ENCODE measurements at places on chromosomes 6 and 20. TPM values are rescaled to one million over a fixed set of nuclear protein-coding genes. Genes with fewer than 3 reads are reported as not detected.
A peak's percentile ranks its signal among the peaks of the same experiment; 100 is the strongest.

- no peak for DNase-seq
Observed at GRCh38 chr6:111823831-111824607, 49.2 kb downstream of the FYN start.

The ASXL1 gene
- 207 TPM for total RNA-seq

- no peak for DNase-seq
Observed at GRCh38 chr6:29886701-29887100, 55.6 kb upstream of the HLA-A start.

The MCCD1 gene
- not detected for total RNA-seq

DNA sequence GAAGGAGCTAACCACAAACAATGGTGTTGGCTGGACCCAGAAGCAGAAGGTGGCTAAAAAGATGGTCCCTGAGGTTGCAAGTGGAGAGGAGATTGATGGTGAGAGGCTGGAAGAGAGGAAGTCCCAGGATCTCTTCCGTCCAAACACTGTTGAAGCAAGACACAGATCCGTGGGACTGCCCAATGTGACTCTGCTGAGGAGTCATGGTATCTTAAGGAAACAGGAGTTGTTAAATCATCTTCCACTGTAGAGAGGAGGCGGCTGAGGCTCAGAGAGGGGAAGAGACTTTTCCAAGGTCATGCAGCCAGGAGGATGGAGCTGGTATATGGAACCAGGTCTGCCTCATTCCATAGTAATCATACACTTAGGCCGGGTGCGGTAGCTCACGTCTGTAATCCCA, 4.1 kb upstream of the ZNF335 start:
- no peak for DNase-seq

DNA sequence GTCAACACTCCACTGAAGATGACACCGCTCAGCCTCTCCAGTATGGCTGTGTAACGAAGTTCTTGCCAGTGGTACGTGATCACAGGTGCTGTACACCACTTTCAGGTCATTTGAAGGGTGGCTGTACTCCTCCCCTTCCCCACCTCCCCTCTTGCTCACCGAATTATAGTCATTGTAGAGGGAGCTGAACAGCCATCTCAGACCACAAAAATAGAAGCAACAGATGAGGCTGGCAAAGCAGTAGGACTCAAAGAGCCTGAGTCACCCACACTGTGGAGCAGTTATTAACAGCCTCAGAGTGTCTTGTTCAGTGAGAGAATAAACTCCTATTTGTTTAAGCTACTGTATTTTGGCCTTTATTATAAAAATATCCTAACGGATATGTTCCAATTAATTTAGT, 192.5 kb upstream of the MCHR2 start:
- no peak for DNase-seq

- no peak for DNase-seq
Observed at GRCh38 chr20:43393052-43393451, 64.6 kb upstream of the SRSF6 start.

DNA sequence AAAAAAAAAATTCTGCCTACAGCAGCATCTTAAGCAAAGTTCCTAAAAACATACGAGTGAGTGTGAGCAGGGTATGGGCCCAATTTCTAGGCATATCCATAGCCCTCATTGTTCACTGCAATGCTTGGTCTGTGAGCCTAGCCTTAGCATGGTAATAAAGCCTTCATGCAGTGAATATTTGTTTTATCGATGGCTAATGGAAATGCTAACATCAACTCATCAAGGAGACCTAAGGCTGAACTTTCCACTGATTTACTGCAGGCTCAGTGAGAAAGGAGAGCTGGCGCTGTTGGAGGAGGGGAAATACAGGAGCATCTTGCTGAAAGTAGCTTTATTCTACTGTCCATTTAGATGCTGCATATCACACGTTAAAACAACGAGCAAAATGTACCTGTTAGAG, 139.6 kb upstream of the DTNBP1 start:
- DNase-seq, result no peak

GRCh38 chr6:121590438-121590837, 155.0 kb downstream of the GJA1 start:
- DNase-seq, result no peak

The LHFPL5 gene
- total RNA-seq, result not detected

GRCh38 chr20:2249935-2250334, 45.9 kb upstream of the TGM3 start:
- no peak for DNase-seq

DNA sequence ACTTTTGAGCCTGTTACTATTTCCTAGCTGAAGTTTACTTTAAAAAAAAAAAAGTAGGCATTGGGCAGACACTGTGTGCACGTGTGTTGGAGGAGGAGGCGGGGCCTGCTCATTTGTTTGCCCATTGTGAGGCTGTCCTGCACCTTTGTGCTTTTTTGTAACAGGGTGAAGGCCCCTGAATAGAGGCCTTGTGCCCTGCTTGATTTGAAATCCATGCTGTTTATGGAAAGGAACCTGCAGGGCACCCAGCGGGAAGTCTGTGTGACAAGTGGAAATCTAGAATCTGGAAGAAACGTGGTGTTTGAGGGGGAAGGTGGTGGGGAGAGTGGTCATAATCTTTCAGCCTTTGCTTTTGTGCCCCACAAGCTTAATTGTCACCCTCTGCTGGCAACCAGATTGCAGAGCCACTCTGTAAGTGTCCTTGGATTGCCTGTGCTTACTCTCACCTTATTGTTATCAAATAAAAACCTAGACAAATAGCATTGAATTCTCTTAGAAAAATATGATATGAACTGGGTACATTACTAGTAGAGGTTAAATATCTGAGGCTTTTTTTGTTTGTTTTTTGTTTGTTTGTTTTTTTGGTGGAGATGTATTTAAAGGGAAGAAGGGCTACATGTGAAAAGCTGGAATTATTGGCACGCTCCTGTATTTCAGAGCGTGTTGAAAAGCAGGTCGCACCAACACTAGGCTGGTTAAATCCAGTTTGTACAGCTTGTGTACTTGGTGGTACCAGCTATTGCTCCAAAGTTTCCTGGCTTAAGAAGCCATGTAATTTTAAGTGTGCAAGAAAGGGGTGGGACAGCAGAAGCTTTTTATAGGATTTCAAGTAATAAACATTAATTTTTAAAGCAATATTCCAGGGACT, 156.3 kb downstream of the ARID1B start:
- DNase-seq, result no peak

GRCh38 chr6:43510827-43511163, 649 bp upstream of the LRRC73 start:
- no peak for DNase-seq

The SMOC2 gene
- total RNA-seq, result not detected

The ERVFRD-1 gene
- total RNA-seq, result not detected

The FAM162B gene
- not detected for total RNA-seq

DNA sequence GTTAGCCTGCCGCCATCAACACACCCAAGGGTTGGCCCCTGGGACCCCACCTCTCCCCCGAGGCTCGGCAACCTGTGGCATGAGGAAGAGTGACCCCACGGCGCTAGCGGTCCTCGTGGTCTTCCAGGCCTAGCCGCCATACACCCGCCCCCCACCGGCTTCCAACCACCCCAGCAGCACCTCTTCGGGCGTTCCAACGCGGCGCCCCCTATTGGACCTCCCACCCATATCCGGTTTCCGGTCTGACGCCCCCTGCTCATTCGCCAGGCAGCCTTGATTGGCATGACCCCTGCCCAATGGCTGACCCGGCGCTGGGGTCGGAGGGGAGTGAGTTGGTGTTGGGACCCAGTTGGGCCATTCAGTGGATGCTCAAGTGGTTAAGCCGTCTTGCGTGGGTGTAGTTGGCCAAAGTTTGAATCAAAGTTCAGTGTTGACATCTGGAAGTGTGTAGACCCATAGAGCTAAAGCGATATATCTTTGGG, at the start of gene GNAS-AS1:
Gene GNAS-AS1 (minus strand): TSS at position 210 of the 482 bp plus-strand sequence.
- DNase-seq, result peak; percentile 49

DNA sequence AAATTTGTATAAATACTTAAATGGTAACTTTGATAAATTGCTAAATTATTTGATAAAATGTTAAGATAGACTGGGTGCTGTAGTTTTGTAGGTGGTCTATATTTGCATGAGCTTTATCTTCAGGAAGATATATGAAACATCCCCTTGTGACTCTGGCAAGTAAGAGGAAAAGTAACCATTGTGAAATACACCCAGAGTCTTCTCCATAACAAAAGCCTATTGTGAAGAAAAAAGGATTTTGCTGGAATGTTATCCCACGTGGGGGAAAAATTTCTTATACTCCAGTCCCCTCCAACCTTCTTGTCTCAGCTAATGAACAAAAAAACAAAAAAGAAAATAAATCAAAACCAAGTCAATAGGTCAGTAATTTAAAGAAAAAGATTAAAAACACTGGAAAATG, 600.7 kb downstream of the HDGFL1 start:
- DNase-seq, result no peak

The TFAP2B gene
- total RNA-seq, result not detected

The C20orf141 gene
- total RNA-seq, result not detected

DNA sequence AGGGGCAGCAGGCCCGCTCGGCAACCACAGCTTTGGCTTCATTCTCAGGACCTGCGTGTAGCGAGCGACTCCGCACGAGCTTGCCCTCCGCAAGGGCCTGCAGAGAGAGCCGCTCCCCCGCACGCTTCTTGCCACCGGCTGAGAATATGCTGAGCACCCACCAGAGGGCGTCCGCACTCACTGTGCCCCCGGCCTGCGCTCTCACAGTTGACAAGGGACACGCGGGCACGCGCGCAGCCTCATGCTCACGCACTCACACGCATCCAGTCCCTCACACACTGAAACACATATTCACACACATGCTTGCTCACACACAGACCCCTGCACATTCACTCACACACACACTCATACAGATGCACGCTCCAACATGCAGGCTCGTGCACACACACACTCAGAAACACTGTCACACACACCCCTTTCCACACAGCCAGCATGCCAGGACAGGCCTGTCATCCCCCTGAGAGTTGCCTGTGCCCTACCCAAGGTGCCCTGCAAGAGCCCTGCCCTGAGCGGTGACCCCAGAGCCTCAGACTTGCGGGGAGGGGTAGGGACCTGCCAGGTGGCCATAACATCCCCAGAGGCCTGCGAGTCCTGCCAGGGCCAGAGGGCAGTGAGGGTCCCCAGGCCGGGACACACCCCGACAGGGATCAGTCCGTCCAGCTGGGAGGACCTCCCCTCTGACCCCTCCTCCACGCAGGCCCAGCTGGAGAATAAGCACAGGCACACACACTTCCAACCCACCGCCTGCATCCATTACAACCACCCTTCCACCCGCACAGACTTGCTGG, 174.1 kb downstream of the BMP7 start:
- DNase-seq, result no peak

The SLC12A5 gene
- not detected for total RNA-seq

DNA sequence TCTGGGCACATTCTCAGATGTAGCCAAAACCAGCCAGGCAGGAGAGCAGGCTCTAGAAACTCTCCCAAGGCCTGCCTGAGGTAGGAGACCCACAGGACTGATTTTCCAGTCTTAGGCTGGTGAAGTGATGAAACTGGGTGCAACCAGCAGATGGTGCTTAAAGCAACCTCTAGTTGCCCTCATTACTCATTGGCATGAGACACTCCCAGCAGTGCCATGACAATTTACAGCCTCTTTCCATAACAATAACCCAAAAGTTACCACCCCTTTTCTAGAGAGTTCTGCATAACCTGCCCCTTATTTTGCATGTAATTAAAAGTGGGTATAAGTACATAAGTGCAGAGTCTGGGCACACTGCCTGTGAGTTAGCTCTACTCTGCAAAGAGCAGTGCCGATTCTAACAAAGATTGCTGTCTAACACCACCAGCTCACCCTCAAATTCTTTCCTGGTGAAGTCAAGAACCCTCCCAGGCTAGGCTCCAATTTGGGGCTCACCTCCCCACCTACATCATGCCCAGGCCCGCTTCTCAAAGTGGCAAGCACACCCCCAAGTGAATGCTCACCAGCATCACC, 14.4 kb upstream of the GPR6 start:
- DNase-seq, result no peak

GRCh38 chr6:82419859-82420258, 56.2 kb downstream of the TPBG start:
- DNase-seq, result no peak

DNA sequence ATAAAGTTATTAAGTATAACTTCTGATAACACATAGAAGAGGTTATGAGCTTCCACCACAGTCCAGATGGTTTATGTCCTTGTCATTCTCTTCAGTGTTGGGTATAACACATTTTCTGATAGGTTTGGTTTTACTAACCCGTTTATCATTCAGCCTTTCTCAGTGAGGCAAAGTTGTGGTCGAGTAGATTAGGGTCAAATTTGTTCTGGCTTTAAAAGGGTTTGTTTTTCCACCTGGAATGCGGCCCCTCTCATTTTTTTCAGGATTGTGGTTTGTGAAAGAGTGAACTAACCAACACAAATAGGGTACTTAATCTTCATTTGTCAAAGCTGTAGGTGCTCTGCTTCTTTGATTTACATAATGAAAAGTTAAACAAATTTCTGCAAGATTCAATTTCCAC, 204.2 kb upstream of the ASCC3 start:
- no peak for DNase-seq

DNA sequence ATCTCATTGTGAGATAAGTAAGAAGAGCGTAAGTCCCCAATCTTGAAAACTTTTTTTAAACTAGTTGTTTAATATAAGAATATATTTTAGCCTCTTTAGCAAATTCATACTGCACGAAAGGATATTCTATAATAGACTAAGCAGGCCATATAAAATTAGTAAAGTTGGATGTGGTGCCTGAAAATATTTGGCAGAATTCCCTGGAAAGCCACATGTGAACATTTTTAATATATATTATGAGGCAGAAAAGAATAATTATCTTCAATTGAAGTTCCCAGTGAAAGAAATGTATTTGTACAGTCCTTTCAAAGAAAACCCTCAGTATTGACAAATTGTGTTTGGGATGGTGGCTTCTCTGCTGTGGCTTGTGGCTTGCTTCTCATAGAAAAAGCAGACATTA, 237.5 kb upstream of the JAG1 start:
- DNase-seq, result no peak

DNA sequence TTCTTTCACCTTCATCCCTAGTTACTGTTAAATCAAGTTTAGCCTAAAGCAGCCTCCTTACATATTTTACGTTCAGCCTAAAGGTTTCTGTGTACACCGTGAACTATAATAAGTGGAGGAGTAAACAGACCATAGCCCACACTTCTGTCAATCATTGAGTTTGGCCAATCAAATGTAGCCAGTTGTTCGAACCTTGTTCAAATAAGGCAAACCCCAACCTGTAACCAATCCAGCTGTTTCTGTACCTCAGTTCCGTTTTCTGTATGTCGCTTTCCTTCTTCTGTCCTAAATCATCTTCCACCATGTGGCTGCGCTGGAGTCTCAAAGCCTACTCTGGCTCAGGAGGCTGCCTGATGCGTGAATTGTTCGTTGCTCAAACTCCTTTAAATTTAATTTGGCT, 1.8 kb upstream of the FBXO30 start:
- no peak for DNase-seq

DNA sequence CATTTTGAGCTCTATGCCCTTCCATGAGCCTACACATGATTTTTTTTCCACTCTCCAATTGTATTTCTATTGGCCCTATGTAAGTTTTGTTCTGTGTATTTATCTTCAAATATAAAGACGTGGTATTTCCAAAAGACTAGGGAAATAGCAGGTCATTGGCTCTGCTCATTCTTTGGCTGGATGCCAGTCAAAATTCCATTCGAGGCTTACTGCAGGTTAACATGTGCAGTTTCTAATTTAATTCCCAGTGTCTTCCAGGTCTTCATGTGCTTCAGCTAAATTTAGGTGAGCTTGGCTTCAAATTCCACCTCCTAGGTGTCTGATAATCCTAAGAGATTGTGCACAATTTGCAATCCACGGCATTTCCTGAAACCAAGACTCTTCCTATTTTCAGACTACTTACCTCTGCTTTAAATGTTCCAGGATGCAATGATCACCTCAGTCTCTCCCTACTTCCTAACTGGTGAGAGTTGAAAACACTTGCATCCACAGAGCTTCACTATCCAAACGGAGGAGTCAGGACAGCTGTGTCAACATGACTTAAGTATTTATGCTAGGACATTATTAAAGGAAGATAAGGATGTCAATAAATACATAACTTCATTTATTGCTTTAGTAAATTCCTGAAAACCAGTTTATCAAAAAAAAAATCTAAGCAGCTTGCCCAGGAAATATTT, 236.1 kb downstream of the COL12A1 start:
- DNase-seq, result no peak

All from T-helper 17 cell (primary cell).